ENCODE measurements at places on chromosomes 16 and 17.
A peak's percentile ranks its signal among the peaks of the same experiment; 100 is the strongest.

GRCh38 chr16:49754495-49755312 lies 101.2 kb downstream of the ZNF423 start:
- DNase-seq: no peak

DNA sequence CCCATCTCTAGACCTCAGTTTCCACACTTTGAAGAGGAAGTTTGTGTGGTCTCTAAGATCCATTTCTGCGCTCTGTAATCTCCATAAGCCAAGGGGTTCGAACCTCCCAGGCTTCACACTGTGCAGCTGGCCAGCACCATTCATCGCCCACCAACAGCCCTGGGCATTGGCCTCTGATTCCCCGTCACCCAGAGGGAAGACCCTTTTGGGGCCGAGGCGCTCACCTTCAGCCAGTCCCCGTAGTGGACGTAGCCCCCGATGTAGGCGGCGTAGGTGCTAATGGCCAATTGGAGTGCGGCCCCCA lies 678 bp downstream of the TMEM101 start:
- no peak for DNase-seq

- no peak for DNase-seq
Measured at GRCh38 chr17:49845321-49845720, 2.5 kb downstream of the TAC4 start.

DNA sequence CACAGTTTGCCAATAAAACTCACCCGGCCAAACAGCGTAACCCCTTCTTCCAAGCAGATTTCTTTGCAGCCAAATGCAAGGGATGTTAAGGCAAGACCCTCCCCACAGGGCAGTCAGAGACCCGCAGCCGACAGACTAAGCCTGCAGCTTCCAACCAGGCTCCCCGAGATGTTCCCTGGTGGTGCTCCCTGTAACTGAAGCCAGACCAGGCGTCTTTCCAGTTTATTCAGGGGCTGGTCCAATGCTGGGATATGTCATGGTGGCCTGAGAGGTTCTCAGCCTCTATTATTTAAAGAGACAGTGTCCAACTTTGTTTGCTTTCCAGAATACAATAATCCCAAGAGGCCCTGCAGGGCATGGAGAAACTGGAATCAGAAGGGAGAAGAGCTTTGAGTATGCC lies at the start of gene PMP22:
TSS of gene PMP22 (minus strand) at position 196 of the 400 bp plus-strand sequence. CDS start 4,599 bp downstream, outside the sequence.
- DNase-seq: no peak

- DNase-seq: no peak
Measured at GRCh38 chr17:29189355-29189754, 9.2 kb upstream of the MYO18A start.

DNA sequence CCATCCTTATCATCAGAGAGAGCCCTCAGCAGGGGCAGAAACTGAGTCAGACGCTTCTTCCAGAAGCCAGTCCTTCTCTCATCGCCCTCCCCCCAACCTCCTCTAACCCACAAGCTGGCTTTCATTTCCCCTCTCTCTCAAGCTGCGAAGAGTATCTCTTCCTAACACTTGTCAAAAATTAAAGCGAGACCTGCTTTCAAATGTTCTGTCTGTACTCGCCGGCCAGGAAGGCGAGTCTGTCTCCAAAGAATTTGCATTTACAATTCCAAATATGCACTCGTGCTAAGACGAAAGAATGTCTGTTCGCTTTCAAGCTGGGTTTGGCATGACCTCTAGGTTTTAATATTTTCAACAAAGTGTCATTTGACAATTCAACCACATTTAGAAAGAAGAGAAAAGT lies 140.4 kb downstream of the RGS9 start:
- no peak for DNase-seq

- no peak for DNase-seq
Measured at GRCh38 chr16:61324044-61324443, 712.2 kb downstream of the CDH8 start.

DNA sequence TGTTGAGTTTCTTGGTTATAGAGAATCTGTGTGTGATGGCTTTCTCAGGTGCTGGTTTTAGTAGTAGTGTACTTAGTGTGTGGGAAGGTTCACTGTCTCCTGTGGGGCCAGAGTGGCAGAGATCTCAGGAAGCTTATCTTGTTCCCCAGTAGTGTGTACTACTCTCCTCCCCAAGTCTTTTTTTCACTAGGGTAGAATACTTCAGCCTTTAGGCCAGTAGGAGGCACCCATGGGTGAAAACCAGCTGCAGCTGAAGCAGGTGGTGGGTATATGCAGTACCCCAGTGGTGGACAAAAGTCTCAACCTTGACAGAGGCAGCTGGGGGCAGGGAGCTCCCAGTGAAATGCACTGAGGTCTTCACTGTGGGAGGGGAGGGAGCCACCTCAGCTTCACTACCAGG lies 109.9 kb downstream of the PHKB start:
- no peak for DNase-seq

DNA sequence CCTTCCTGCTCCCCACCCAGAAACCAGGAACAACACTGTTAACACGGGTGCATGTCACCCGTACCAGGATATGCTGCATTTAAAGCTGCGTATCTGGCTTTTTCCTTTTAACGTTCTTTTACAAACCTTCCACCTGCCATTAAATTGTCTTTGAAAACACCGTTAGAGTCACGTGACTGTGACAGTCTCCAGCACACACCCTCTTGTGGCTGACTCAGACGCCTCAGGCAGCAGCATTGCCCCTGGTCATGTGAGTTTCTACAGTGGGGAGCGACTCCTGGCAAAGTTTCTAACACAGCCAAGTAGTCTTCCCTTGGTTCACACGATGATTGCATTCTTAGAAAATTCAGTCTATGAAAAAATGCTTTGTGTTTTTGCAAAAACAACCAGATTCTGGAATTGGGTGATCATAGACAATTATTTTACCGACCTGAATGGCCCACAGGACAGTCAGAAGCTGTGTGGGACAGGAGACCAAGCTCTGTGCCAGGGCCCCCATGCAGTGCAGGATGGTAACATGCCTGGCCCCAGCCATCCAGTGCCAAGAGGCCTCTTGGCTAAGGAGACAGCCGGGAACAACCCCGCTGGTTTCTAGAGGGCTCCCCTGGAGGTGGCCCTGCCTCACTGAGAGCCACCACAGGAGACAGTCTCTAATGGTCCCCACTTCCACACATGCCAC lies 199.1 kb downstream of the KATNIP start:
- no peak for DNase-seq

GRCh38 chr17:34773036-34773435 lies 188.2 kb downstream of the CCT6B start:
- DNase-seq: no peak

- DNase-seq: no peak
Measured at GRCh38 chr17:80402959-80403358, 12.0 kb upstream of the ENDOV start.

- DNase-seq: no peak
Measured at GRCh38 chr17:44402564-44403172, 13.2 kb upstream of the ITGA2B start.

- DNase-seq: no peak
Measured at GRCh38 chr17:39062846-39063680, 88.4 kb downstream of the PLXDC1 start.

GRCh38 chr16:2001456-2002355 lies 7.9 kb downstream of the ZNF598 start:
- DNase-seq: no peak

GRCh38 chr17:74759243-74759801 lies 10.9 kb downstream of the NHERF1 start:
- peak; percentile 61 for DNase-seq

GRCh38 chr17:76581515-76581914 lies 4.1 kb downstream of the ST6GALNAC2 start:
- DNase-seq: no peak

GRCh38 chr17:37045351-37045922 lies 96.7 kb downstream of the AATF start:
- no peak for DNase-seq

DNA sequence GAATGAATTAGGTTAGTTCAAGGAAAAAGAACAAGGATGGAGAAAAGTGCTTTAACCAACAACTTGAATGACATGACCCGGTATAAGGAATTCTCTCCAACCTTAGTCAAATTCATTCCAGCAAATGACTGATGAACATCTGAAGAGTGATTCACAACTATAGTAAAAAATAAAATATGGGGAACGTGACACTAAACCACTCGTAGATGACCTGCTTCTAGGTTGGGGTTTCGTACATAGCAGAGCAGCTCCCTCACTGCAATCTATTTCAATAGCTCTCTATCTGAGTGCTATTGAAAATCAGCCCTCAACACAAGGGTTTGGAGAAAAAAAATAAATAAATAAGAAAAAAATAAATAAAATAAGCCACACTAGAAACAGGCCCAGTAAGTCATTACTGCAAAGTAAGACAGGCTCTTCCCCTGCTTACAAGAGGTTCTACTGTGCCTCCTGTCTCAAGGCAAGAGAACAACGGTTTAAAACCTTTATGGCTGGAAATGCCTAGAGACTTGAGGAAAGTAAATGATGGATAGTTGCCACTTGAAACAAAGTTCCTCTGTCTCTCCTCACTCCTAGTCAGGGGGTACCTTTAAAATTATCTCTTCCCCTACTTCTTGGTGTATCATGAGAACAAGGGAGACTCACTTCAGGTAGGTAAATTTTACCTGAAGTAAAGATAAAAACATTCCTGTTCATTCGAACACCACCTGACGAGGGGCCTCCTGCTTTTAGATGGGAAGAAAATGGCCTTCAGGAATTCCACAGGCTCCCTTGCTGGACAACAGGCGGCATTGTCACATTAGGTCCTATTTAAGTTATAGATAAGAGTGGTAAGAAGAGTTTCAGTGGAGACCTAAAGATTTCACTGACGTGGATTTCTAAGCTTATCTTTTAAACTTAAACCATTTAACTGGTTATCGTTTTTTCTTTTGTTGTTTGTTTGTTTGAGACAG lies 20.5 kb downstream of the COG7 start:
- DNase-seq: no peak

GRCh38 chr17:21164216-21164615 lies 37.5 kb downstream of the DHRS7B start:
- DNase-seq: no peak

DNA sequence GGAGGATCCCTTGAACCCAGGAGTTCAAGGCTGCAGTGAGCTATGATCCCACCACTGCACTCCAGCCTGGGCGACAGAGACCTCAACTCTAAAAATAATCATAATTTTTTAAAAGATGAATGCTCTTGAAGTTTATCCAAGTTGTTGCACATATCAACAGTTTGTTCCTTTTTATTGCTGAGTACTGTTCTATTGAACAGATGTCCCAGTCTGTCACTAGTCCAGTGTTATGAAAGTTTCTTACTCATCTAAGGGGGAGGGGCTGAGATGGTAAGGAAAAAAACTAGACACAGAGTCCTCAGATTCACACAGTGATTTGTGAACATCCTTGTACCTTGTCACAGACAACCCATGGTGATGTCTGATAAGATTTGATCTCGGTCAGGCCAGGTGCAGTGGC lies 3.9 kb downstream of the ACAP1 start:
- DNase-seq: no peak

DNA sequence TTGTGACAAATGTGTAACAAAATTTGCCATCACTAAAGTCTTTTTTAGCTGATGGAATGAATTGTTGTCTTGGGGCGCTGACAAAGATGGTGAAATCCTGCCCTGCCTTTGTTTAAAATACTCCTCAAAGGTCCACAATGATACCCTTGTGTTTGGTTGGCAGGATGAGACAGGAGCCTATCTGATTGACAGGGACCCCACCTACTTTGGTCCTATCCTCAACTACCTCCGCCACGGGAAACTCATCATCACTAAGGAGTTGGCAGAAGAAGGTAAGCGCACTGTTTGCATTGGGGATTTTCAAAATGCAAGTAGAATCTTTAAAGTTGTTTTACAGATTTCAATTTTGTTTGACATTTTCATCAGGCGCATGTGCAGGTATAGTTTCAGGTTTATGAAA lies 2.0 kb downstream of the KCTD2 start:
- no peak for DNase-seq

GRCh38 chr17:19448341-19449268 lies 37.6 kb downstream of the RNF112 start:
- DNase-seq: no peak

DNA sequence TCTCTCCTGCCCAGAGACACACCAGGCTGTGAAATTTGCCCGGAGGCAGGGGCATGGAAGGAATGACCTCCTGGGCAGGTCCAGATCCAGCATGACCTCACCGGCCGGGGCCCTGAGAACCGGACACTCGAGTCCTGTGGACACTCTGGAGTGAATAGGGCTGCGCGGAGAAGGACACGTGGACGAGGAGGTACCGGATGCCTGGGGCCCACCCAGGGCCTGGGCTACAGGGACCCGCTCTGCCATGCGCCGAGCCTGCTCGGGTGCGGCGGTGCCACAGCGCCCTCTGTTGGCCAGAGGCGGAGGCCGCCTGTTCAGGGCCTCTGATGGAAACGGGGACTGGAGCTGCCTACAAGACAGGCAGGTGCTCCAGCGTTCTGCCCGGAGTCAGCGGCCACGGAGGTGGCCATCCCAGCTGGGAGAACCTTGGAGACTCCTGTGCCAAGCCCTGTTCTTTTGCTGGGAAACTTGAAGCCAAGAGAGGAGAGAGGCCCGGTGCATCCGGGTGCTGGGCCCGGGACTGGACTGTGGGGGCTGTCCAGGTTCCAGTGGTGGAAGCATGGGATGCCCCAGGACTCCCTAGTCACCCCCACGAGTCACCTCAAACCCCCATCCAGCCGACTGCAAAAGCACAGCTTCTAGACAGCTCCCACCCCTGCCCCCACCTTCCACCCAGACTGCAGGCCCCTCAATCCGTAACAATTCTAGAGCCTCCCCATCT lies 19.3 kb upstream of the NXPH3 start:
- DNase-seq: peak; percentile 84

DNA sequence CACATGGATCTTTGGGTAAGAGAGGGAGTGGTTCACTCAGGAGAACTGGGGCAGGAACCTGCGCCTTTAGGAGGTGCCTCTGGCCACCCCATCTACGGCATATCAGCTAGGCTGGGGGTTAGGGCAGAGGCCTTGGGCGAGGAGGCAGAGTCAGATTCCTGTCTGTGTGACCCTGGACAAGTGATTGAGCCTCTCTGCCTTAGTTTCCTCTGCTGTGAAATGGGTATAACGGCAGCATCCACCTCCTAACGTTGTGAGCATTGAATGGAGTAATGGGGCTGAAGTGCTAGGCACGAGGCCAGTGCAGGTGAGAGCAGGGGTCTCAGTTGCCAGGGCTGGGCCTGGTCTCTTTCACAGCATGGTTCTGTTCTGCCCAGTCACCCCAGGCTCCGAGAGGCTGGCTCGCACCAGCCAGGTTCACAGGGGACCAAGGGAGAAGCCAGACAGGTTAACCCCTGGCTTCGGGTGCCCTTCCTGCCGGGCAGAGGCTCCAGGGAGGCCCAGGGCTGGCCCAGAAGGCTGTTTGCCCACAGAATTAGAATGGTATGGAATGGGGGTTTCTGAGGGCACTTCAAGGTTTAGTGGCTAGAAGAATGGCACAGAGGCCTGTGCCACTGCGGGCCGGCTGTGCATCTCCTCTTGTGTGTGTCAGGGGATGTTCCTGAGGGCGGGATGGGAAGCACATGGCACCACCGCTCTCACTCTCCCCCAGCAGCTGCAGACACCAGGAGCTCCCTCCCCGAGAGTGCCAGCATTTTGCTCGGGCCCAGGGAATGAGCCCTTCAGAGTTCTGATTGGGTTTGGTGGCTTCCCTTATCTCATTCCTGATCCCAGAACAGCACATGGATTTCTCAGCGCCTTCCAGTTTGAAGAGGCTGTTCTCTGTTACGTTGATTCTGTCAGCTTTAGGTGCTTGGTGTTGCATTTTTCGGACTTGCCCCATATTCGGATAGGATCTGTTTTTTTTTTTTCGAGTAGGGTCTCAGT lies 23.8 kb downstream of the UNC13D start:
- DNase-seq: no peak

- DNase-seq: no peak
Measured at GRCh38 chr17:43479948-43480347, 3.8 kb upstream of the DHX8 start.
